Activated T-helper 2 cell treated with anti-CD3 and anti-CD28 coated beads, Interferon-gamma antibody, Interleukin-2, Interleukin-4, amounts not matched to agents 10 μg/mL and 5 μg/mL and 100 μg/mL, durations not matched to agents 14 hours and 24 hours and 36 hours (primary cell): ENCODE measurements at places on chromosomes 4 and X.

GRCh38 chr4:142406917-142407501 lies 439.1 kb downstream of the INPP4B start:
- peak; percentile 32 for DNase-seq

DNA sequence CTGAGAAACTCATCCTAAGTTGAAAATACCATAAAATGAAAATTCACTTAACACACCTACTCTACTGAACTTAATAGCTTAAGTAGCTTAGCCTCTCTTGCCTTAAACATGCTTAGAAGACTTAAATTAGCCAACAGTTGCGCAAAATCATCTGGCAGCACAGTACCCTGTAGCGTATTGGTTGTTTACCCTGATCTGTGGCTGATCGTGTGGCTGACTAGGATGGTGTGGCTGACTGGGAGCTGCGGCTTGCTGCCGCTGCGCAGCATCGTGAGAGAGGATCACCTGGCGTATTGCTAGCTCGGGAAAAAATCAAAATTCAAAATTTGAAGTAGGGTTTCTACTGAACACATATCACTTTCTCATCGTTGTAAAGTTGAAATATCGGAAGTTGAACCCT lies 6.3 kb downstream of the RUFY3 start:
- DNase-seq, result no peak

DNA sequence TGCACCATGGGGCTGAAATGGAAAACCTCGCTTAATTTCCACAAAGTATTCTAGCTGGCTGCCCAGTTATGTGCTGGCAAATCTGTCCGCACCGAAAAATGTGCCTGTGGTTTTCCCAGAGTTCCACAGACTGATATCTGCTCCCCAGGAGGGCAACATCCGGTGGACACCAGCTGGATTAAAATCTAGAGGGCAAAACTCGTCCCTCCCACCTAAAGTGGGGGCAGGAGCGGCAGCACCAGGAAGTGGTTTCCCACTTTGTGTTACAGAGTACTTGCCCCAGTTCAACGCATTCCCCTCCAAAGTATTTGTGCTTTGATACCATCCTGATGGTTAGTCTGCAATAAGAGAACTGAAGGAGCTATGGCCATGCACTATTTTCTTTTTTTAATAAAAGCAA lies 187.6 kb downstream of the TSPAN5 start:
- no peak for DNase-seq

DNA sequence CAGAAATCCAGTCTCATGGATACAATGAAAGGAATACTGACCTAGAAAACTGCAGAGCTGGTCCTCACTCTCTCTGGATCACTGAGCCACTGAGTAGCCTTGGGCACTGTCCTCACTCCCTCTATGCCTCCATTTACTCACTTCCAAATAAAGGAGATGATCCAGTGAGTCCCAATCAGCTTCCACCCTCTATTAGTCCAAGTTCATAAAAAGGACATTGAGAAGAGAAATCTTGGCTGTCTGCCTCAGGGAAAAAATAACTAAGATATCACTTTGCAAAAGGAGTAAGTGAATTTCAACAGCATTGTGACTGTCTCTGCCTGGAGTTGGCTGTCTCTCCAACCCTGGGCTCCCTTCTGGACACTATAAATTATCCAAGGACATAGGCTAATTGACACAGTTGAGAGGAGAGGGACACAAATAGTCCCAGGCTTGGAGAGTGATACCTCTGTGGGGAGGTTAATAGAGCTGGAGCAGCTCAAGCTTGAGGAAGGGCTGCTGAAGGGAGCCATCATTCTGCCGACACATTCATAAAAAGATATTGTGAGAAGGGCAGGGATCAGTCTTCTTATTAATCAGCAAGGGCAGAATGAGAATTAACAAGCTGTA lies 572.3 kb downstream of the RAB28 start:
- DNase-seq, result no peak

DNA sequence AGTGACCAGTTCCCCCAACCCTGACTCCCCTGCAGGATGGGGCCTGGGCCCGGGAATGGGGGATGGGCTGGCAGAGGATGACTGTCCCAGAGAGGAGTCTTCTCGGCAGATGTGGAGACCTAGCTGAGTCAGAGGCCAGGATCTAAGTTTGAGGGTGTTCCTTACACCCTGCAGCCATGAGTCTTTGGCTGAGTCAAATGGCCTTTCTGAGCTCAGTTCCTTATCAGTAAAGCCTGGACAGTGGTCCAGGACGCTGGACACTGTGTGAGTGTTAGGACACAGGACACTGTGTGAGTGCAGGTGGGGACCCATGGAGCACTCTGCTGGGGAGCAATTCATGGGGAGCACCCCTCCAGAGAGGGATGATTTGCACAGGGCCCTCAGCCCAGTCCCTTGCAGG lies 5.0 kb downstream of the IL9R start:
- no peak for DNase-seq

DNA sequence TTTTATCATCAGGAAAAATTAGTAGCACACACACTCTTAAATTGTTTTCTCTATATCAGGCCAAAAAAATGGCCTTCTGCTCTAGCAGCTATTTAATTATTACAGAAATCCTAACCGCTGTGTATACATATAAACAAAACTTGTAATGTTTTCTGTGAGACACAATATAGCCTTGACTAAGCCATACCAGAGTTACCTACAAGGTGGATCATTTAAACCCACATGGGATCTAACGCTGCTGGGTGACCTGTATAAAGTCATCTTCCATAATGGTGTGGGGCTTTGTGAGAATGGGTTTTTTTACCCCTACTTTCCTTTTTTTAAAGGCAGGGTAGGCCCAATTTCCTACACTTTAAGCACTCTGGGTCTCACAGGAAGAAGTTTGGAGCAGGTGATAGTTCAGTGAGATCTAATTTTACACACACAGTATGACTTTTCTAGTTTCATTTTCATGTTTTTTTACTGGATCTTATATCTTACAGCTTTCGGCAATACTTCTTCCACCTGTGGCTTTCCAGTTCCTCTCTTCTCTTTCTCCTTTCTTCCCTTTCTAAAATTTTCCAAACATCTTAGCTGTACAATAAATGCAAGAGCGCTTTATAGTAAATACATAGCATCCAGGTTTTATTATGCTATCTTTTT lies 66.9 kb upstream of the MMAA start:
- no peak for DNase-seq

GRCh38 chr4:23337292-23337691 lies 552.6 kb downstream of the PPARGC1A start:
- no peak for DNase-seq

DNA sequence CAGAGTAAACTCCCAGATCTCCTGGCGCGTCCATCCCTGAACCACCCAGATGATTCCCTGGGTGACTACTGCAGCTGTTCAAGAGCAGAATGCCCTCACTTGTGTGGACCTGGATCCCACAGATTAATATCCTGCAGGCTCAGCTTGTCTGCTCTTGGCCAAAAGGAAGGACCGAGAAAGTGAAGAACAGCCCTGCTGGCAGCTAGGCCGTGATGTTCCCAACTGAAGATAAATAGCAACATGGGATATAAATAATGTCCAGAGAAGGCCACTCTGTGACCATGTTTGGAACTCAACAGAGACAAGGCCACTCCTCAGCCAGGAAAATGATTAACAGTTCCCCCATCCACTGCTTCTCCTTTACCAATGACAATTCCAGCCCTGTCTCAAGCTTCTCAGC lies 21.5 kb downstream of the SUPT20HL2 start:
- DNase-seq, result no peak
